ENCODE measurements at places on chromosomes 3 and 15.

DNA sequence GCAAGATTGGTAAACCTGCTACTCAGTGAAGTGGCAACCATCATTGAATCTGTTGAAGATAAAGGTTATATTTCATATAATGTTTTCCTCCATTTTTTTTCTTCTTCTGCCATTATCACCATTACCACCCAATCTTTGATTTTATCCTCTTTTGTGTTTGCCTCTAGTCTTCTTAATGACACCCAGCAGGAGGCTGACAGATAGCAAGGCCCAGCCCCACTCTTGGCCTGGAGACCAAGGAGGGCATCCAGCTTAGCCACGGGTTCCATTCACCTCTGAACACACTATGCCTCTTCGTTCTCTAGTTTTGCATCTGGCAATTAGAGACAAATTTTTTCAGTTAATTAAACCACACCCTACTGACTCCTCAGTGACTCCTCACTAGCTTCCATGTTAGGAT is 129.7 kb downstream of the TPRG1 start:
- DNase-seq, result no peak
- no peak overlapping the region for H3K4me3 ChIP-seq
- H3K4me1 ChIP-seq, result no peaks in the 10 kb centered on the region
- no peak overlapping the region for H3K27ac ChIP-seq
- no peaks in the 10 kb centered on the region for H3K27me3 ChIP-seq
- H3K36me3 ChIP-seq, result no peaks in the 10 kb centered on the region

GRCh38 chr3:69130689-69131088 is 8.3 kb upstream of the LMOD3 start:
- no peak overlapping the region for H3K4me3 ChIP-seq
- no peaks in the 10 kb centered on the region for H3K27me3 ChIP-seq
- H3K27ac ChIP-seq, result no peak overlapping the region
- H3K4me1 ChIP-seq, result no peaks in the 10 kb centered on the region

- H3K27me3 ChIP-seq, result no peaks in the 10 kb centered on the region
- H3K27ac ChIP-seq, result no peak overlapping the region
- H3K36me3 ChIP-seq, result no peaks in the 10 kb centered on the region
- peak; percentile 33 for DNase-seq
- peaks cover 13% of the 10 kb centered on the region for H3K4me1 ChIP-seq
These were observed 317.8 kb upstream of the C2CD4B start for GRCh38 chr15:62482785-62483429.

GRCh38 chr3:124401843-124402242 is 328.4 kb upstream of the UMPS start:
- peaks cover 8% of the 10 kb centered on the region for H3K4me1 ChIP-seq
- H3K27me3 ChIP-seq, result no peaks in the 10 kb centered on the region
- no peak for DNase-seq
- no peak overlapping the region for H3K4me3 ChIP-seq

DNA sequence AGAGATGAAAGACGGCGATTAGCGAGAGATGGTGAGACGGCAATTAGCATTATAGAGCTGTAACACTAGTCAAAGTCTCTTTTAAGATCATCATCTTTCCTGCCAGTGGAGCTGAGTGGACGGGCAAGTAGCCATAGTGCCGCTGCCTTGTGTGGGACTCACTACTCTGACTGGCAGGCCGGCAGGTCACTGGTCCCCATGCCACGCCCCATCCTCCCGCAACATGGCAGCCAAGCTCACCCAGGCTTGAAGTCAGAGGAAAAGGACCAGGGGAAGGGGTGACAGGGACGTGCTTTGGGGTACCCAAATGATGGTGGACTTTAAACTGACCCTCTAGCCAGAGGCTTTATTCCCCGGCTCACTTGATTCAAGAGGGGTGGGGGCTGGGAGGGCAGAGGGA is 44.6 kb upstream of the COL6A5 start:
- no peaks in the 10 kb centered on the region for H3K27me3 ChIP-seq
- H3K4me3 ChIP-seq, result no peak overlapping the region
- DNase-seq, result no peak
- H3K4me1 ChIP-seq, result no peaks in the 10 kb centered on the region
- no peak overlapping the region for H3K27ac ChIP-seq

GRCh38 chr15:80179025-80179759 is 26.4 kb downstream of the FAH start:
- peaks cover 4% of the 10 kb centered on the region for H3K36me3 ChIP-seq
- DNase-seq, result no peak
- H3K27me3 ChIP-seq, result no peaks in the 10 kb centered on the region
- no peaks in the 10 kb centered on the region for H3K4me1 ChIP-seq
- no peak overlapping the region for H3K4me3 ChIP-seq

DNA sequence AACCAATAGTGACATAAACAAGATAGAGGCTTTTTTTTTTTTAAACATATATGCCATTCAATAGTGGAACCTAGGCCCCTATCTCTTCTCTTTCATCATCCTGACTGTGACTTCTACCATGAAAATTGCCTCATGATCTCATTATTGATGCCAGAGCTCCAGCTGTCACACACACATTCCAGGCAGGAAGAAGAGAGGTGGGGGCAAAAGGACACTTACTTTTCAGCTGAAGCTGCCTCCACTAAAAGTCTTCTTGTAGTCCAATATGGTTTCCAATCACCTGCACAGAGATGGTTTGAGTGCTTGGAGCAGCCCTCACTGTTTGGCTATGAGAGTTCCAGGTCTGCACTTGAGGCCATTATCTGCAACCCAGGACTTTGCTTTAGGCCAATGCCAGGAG is 45.0 kb downstream of the CLEC3B start:
- H3K4me3 ChIP-seq, result no peak overlapping the region
- peaks cover 17% of the 10 kb centered on the region for H3K4me1 ChIP-seq
- H3K27me3 ChIP-seq, result no peaks in the 10 kb centered on the region
- no peak for DNase-seq
- H3K27ac ChIP-seq, result no peak overlapping the region

DNA sequence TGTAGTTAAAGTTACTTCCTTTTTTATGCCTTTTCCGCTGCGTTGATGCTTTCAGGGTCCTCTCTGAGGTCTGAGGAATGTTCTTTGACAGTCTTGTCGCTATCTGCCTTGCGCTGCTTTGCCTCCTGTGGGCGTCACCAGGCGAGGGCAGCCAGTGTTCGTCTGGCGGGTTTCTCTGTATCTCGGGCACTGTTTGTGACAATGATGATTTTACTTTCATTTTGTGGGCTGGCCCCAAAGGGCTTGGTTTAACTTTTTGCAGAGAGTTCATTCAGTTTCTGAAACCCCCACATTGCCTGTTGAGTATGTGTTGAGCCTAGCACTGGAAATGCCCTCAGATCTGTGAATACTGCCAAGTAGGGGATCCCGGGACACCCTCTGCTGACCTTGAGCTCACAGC is 24.6 kb upstream of the SACM1L start:
- H3K27me3 ChIP-seq, result no peaks in the 10 kb centered on the region
- H3K27ac ChIP-seq, result no peak overlapping the region
- DNase-seq, result no peak

- H3K4me3 ChIP-seq, result no peak overlapping the region
- peaks cover 12% of the 10 kb centered on the region for H3K36me3 ChIP-seq
- H3K4me1 ChIP-seq, result no peaks in the 10 kb centered on the region
- no peak for DNase-seq
These were observed 108.7 kb downstream of the MYO9A start for GRCh38 chr15:72009222-72009621.

DNA sequence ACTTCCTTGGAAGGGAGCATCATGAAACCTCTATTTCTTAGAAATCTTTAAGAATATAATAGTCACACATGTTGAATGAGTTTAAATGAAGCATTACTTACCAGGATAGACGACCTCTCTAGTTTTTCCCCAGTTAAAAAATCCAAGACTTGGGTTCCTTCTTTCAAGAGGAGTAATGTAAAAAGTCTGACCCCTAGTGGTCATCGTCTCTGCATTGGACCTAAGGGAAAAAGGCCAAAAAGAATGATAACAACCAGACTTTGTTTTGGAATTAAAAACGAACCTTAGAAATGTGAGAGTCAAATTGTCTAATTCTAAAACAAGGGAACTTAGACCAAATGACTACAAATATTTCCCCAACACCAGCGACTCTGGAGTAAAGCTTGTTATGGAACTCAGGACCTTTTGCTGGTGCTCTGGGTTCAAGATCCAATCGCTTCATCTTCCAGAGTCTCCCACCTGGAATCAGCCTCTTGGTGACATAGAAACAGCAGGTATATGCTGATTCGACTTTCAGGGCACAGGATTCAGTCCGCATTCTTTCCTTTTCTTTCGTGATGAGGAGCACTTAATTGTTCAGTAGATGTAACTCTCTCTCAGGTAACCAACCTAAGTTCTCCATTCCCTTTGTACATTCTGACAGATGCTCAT is 214.8 kb upstream of the TPRG1 start:
- no peaks in the 10 kb centered on the region for H3K36me3 ChIP-seq
- no peak overlapping the region for H3K27ac ChIP-seq
- no peaks in the 10 kb centered on the region for H3K27me3 ChIP-seq
- no peaks in the 10 kb centered on the region for H3K4me1 ChIP-seq
- DNase-seq, result peak; percentile 41

DNA sequence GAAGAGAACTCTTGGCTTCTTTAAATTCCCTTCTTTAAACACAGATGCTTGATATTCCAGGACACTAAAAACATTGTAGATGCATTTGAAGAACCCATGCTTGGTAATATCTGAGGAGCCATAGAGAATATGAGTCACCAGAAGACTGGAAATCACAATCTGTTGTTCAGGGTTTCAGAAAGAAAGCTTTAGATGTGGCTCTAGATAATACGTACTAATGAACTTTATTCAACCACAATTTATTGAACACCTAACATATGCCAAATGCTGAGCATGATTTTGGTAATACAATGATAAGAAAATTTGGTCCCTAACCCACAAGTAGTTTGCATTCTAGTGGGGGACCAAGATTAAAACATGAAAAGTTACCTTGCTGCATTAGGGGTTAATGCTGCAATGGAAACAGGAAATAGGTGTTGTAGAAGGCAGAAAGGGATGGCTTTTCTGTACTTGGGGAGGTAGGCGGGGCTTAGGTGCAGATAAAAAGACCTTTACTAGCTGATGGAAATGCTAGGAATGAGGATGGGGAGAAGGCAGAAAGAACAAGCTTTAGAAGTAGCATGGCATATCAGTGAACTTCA is 11.6 kb upstream of the PLD1 start:
- DNase-seq, result no peak
- H3K27me3 ChIP-seq, result no peaks in the 10 kb centered on the region
- no peaks in the 10 kb centered on the region for H3K4me1 ChIP-seq

- no peak overlapping the region for H3K4me3 ChIP-seq
- no peaks in the 10 kb centered on the region for H3K36me3 ChIP-seq
- no peak for DNase-seq
These were observed 242.9 kb downstream of the LPP start for GRCh38 chr3:188396900-188397299.

GRCh38 chr3:150238995-150239619 is 169.0 kb upstream of the TSC22D2 start:
- DNase-seq, result no peak
- no peak overlapping the region for H3K27ac ChIP-seq
- peaks cover 3% of the 10 kb centered on the region for H3K27me3 ChIP-seq
- peaks cover 3% of the 10 kb centered on the region for H3K4me1 ChIP-seq

- H3K27ac ChIP-seq, result no peak overlapping the region
- no peaks in the 10 kb centered on the region for H3K27me3 ChIP-seq
- H3K36me3 ChIP-seq, result peaks cover 46% of the 10 kb centered on the region
- DNase-seq, result peak; percentile 74
- H3K4me3 ChIP-seq, result no peak overlapping the region
These were observed 39.7 kb downstream of the SPATA12 start for GRCh38 chr3:57100046-57100695.

DNA sequence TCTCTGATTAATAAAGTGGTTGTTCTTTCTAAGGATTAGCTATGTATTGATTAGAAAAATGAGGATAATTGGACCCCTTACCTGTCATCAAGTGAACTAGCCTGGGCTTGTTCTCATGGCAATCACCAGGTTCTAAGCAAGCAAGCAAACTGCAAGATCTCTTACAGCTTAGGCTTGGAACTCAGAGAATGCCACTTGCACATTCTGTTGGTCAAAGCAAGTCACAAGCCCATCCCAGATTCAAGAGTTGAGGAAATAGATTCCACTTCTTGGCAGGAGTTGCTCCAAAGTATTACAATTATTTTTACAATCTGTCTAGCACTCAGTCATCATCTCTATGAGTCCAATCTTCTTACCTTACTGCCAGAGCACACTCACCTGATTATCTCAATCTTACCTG is 180.3 kb downstream of the SYNPR start:
- H3K36me3 ChIP-seq, result no peaks in the 10 kb centered on the region
- no peaks in the 10 kb centered on the region for H3K27me3 ChIP-seq
- no peak for DNase-seq
- H3K27ac ChIP-seq, result no peak overlapping the region
- no peak overlapping the region for H3K4me3 ChIP-seq
- no peaks in the 10 kb centered on the region for H3K4me1 ChIP-seq

DNA sequence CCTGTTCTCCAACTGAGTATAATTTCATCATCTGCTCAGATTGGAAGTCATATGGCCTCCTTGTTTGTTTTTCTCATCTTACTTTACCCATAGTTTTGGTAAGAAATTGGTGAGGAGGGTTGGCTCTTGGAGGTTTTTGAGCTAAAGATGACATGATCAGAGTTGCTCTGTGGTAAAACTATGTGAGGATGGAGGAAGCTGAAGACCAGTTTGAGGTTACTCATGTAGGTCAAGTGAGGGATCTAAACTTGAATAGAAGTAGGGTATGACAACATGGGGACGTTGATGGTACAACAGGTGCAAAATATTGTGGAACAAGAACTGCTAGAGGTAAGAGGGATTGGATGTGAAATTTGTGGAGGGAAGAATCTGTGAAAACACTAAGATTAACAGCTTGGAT is 87.7 kb upstream of the NEO1 start:
- no peak for DNase-seq
- no peak overlapping the region for H3K4me3 ChIP-seq
- no peaks in the 10 kb centered on the region for H3K36me3 ChIP-seq
- H3K4me1 ChIP-seq, result no peaks in the 10 kb centered on the region

DNA sequence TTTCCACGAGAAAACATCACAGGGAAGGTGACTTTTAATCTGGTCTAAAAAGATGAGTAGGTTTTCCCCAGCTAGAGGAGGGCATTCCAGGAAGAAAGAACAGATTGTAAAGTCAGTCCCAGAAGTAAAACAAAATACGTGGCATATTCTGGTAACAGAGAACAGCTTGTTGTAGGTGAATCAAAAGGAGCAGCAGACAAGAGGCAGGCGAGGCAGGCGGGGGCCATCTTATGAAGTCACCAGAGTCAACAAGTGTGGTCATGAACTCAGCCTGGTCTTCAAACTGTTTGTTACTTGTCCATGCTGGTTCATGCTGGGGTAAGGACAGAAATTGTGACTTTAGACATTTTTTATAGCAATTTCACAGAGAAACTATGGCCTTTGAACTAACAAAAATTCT is 4.0 kb upstream of the POPDC2 start:
- no peaks in the 10 kb centered on the region for H3K27me3 ChIP-seq
- H3K27ac ChIP-seq, result no peak overlapping the region
- DNase-seq, result no peak
- H3K36me3 ChIP-seq, result peaks cover 21% of the 10 kb centered on the region

GRCh38 chr3:187737368-187738070 is 7.7 kb downstream of the BCL6 start:
- H3K4me3 ChIP-seq, result peak overlapping the region; percentile 54
- no peak overlapping the region for H3K27ac ChIP-seq
- DNase-seq, result no peak
- H3K27me3 ChIP-seq, result no peaks in the 10 kb centered on the region
- peaks cover 11% of the 10 kb centered on the region for H3K4me1 ChIP-seq
- peaks cover 7% of the 10 kb centered on the region for H3K36me3 ChIP-seq
